ENCODE measurements at places on chromosomes 4 and X.

- DNase-seq, result no peak
Measured at GRCh38 chr4:146342600-146343192, 128.4 kb downstream of the REELD1 start.

DNA sequence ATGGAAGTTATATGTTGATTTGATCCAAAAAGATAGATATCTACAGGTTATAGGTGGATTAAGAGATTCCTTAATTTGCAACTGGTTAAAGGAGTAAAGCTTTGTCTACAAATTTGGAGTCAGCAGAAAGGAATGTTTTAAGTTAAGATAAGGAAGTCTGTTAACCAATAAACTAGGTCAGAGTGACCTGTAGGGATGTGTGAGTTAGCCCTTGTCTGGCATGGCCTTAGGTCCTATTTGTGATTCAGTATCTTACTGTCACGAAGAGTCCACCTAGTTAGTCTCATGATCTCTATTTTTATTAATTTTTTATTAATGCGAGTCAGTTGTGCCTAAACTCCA, 230.8 kb downstream of the INPP4B start:
- DNase-seq, result no peak

DNA sequence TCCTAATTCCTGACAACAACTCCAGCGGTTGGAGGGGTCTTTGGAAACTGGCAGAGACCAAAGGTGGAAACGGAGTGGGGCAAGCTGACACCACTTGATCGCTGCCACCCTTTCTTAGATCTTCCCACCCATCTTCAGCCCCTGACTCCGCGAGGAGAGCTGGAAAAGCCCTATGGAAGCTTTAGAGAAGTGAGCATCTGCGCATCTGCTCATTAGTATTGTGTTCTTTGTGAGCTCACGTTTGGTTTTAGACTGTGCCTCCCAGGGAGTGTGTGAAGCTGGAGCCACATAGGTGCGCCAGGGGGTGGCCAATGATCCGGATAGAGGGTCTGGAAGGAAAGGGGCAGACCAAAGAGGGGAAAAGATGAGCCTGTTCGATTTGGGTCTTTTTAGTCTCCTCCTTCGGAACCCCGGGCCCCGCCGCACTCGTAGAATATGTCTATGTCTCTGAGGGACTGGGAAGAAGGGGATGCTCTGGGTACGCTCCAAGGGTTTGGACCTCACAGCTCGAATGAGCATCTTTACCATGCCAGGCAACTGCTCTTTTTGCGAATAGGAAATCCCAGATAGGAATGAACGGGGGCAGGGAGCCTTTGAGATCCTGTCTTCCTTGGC, 578 bp upstream of the DKK2 start:
- DNase-seq, result no peak

DNA sequence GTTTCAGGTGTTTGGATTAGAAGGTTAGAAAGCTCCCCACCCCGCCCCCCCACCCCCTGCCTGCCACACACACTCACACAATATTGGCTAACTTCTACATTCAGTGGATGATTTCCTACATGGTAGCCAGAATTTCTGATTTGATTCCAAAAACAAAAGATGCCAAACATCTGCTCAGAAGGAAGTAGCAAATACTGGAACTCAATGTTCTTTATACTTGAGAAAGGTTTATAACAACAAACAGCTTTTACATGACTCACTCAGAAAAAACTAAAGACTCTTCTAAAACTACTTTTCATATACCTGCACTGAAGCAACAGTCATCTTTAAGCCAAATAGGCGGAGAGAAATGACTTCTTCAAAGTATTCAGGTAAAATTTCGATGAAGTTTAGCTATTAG, 750.5 kb upstream of the POU3F4 start:
- DNase-seq, result no peak

- DNase-seq, result no peak
Measured at GRCh38 chrX:108254636-108255035, 163.1 kb downstream of the ATG4A start.

GRCh38 chrX:137033774-137034507, at the start of gene GPR101:
Gene GPR101 (minus strand): TSS chrX:137033995. CDS start chrX:137031674, 2,321 bp downstream.
- no peak for DNase-seq

GRCh38 chrX:153875391-153876111, 10.4 kb downstream of the L1CAM start:
- DNase-seq, result peak; percentile 61

- no peak for DNase-seq
Measured at GRCh38 chr4:127975121-127975770, 10.0 kb downstream of the ABHD18 start.

DNA sequence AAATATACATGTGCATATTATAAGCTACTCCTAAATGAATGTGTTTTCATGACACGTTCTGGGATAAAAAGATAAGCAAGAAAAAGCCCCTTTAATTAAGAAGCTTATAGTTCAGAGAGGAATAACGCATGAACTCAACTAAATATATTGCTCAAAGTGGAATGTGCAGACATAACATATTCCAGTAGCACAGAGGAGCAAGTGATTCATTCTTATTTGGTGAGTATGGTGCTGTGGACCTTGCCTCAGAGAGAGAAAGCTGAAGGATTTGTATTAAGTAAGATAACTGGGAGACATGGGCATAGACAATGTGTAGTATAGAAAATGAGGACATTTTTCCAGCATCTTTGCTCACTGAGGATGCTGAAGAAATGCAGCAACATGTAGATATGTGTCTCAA, 76.8 kb downstream of the CFAP299 start:
- no peak for DNase-seq

GRCh38 chrX:39653691-39654090, 444.1 kb downstream of the BCOR start:
- no peak for DNase-seq

DNA sequence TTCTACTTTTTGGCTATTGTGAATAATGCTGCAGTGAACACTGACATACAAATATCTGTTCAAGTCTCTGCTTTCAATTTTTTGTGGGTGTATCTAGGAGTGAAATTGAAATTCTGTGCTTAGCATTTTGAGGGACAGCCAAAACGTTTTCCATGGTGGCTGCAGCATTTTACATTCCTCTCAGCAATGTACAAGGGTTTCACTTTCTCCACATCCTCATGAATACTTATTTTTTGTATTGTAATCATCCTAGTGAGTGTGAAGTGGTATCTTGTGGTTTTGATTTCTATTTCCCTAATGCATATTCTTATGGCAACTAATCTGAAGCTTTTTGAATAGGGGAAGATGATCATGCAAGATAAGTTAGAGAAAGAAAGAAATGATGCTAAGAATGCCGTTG, 40.3 kb downstream of the HSPA4L start:
- DNase-seq, result no peak

DNA sequence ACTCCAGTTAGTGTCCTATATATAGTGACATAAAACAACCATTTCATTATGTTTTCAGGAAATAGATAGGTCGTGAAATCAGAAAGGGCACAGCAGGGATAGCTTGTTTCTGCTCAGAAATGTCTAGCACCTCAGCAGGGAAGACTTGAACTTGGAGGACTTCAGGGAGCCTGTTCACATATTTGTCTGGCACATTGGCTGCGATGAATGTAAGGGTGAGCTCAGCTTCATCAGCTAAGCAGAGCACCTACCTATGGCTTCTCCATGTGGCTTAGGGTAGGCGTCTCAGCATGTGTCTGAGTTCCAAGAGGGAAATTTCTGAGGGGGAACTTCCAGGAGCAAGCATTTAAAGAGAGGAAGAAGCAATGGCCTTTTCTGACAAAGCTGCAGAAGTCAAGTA, 126.2 kb downstream of the PCDH10 start:
- DNase-seq, result no peak

GRCh38 chrX:130049821-130050220, 60.5 kb downstream of the ELF4 start:
- DNase-seq, result no peak

- DNase-seq, result no peak
Measured at GRCh38 chr4:38529189-38530115, 134.5 kb upstream of the KLF3 start.

DNA sequence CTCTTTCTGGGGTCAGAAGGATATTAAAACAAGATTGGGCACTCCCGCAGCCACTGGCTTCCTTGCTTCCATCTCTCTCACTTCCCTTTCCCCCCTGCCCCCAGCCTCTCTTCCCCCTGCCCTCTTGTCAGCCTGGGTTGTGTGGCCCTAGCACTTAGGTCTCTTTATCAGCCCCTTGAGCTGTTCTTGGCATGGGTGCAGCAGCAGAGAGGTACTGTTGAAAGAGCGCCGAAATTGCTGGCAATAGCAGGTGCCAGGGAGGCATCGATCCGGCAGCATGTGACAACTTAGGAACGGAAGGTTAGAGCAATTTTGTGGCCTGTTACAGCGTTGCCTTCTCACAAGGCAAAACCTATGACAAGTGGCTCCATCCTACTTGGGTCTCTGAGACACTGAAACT, 333.1 kb upstream of the IGFBP7 start:
- DNase-seq, result no peak

GRCh38 chrX:33142331-33142730, 69.0 kb downstream of the DMD start:
- no peak for DNase-seq

- no peak for DNase-seq
Measured at GRCh38 chr4:10593130-10593529, 91.4 kb downstream of the CLNK start.

- no peak for DNase-seq
Measured at GRCh38 chr4:126375462-126376054, 1060.8 kb downstream of the FAT4 start.

DNA sequence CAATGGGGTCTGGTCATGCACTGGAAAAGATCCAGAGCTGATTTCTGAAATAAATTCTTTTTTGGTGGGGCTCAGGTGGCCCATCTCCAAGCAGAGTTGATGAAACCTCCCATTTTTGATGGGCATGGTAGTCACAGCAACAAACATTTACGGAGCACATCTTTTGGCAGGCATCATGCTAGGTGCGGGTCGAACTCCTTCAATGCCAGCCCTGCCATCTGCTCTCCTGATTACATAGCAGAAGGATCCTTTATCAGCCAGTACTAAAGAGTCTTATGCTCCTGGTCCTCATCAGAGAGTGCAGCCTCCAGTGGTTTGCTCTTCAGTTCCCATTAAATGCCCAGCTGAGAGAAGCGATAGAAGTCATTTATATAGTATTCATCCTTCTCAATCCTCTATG, 121.7 kb downstream of the GRXCR1 start:
- DNase-seq, result no peak

DNA sequence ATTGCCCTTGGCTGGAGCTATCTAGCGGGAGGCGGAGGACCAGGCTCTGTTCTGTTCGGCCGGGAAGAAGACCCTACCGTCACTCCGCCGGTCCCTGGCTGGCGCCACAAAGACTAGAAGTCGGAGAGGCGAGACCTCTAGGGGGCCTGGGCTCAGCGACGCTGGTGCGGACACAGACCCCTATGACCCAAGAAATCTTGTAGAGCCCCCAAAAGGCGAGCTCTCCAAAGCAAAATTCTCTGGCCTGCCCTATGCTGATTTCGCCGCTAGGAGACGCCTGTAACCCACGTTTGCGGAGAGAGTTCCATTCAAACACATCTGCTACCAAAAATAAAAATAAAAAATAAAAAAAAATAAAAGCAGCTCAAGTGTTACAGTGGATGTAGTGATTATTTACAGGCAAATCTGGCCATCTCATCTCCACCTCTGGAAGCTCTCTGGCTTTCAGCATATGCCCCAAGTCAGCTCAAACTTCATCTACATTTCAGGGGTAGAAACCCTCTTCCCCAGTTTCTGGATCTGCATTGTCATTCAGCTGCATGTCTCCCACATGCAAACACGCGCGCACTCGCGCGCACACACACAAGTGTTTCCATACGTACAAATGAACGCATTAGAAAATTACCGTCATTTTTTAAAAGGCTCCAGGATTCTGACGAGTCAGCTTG, 2.4 kb upstream of the PCDH10 start:
- DNase-seq, result no peak

DNA sequence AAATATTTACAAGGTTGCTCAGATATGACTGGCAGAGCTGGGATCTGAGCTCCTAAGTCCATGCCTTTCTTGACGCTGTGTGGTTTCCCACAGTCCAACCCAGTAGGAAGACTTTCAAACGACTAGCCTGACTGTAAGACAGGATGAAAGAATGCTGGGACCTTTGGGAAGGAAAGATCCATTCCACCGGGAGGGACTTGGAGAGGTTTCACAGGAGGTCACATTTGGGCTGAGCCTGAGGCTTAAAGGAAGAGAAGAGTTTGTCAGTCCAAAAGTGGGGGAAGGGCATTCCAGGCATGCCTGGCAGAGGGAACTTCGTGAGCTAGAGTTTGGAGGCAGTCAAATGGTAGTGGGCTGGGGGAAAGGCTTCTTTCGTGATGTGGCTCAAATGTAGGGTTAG, 1.5 kb downstream of the STARD8 start:
- DNase-seq, result no peak

DNA sequence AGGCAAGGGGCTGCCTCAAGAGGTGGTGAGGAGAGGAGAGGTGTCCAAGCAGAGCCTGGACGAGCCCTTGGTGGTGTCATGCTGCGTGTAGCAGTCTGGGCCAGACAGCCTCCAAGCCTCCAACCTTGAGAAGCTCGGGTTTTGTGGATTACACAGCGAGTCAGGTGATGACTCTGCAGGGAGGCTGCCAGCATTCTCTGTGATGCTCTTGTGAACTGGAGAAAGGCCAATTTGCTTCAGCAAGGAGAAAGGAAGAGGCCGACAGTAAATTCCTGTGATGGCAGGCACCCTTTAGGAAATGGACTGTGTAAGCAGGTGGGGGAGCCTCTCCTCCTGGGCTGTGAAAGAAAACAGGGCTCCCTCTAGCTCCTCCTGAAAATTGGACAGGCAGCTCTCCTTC, 36.0 kb upstream of the CD99L2 start:
- no peak for DNase-seq

DNA sequence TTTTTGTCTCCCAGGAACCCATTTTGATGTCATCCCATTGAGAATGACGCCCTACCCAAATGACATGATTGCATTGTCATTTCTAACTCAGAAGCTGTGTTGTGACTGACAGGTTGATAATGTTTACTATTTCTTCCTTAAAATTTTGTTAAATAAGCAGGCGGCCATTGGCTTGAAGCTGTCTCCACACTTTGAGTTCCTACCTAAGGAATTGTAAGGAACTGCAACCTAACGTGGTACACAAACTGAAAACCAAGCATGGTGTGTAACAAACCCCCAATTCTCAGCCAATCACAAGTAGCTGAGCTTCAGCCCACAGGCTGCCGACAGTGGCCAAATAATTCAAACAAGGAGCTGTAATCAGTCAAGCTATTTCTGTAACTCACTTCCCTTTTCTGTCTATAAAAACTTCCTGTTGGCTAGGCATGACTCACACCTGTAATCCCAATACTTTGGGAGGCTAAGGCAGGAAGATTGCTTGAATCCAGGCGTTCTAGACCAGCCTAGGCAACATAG, 2.9 kb upstream of the MND1 start:
- DNase-seq, result no peak

Measured in activated CD8-positive, alpha-beta memory T cell treated with anti-CD3 and anti-CD28 coated beads for 1 hour (primary cell).